Adipocyte (in vitro differentiated cells): ENCODE measurements at places on chromosomes 4 and X.

GRCh38 chr4:63841266-63841665, 568.0 kb downstream of the TECRL start:
- DNase-seq, result no peak

DNA sequence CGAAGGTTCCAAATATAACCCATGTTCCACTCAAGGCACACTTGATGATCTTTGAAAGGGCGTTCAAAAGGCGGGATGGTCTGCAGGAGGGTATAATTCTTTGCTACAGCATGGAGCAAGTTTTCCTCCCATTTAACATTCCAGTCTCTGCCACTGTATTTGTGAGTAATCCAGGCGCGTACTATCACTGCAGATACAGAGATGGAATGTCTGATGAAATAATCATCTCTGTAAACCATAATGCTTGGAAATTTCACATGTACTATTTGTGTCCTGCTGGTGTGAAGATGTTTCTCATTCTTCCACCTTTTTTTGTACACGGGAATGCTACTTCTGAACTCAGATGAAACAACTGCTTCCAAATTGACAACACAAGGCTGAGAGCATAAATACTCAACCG, 15.5 kb downstream of the SEL1L3 start:
- DNase-seq, result no peak

DNA sequence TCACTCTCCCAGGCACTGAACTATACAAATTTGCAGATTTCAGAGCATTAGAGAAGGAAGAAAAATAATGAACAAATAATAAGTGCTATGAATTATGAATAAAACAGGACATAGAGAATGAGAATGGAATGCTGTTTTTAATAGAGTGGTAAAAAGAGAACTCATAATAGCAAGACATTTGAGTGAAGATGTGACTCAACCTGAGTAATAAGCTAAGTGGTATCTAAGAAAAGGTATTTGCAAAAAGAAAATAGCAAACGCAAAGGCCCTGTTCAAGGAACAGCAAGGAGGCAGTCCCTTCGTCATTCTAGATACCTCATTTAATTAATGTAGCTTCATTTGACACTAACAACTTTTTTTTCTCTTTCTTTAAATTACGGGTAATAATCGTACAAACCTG, 1910.0 kb upstream of the TENM3 start:
- DNase-seq, result no peak

GRCh38 chr4:41815473-41815872, 66.9 kb upstream of the PHOX2B start:
- no peak for DNase-seq

DNA sequence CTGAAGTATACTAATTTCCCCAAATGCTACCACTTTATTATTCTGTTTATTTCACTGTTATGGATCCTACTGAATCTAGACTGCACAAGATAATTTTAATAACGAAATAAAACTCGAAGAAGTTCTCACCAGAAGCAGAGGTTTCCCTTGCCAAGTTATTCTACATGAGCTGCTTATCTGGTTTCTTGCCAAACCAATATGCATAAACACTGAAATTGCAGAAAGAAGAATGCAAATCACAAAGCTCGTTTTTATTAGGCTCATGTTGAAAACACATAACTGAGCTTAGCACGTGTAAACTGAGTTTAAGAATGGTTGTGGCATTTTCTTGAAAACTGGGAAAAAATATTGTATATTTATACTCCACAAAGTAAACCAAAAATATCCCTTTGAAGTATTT, 35.9 kb downstream of the GRID2 start:
- no peak for DNase-seq

DNA sequence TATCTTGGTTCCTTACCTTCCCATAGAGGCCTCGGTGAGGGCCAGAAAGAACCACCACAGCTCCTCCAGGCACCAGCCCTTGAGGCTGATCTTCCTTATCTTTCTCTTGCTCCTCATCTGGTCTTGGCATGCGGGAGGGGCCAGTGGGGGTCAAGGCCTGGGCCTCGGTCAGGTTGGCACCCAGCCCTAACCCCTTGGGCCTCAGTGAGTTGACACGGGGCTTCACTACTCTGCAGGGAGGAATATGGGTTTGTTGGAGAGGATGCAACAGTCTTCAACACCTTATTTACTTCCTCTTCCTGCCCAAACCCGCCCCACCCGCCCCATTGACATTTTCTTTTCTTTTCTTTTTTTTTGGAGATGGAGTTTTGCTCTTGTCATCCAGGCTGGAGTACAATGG, 6.0 kb downstream of the GPKOW start:
- no peak for DNase-seq

- DNase-seq, result peak; percentile 48
These were observed 28.8 kb downstream of the PRDM8 start for GRCh38 chr4:80226094-80226493.

DNA sequence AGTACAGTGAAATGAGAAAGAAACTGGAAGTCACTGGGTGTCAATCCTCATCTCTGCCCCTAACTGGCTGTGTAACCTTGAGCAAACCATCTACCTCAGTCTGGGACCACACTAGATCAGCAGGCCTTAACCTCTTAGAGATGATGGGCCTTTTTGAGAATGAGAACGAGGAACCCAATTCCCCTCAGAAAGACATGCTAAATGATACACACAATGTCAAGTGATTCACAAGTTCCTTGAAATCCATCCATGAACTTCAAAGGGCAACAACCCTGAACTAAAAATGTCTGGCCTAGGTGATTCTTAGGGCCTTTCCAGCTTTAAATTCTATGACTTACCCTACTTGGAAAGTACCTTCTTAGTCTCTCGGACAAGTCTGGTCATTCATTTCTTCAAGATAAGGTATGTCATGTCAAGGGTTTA, 47.4 kb downstream of the ACSL4 start:
- DNase-seq, result no peak

DNA sequence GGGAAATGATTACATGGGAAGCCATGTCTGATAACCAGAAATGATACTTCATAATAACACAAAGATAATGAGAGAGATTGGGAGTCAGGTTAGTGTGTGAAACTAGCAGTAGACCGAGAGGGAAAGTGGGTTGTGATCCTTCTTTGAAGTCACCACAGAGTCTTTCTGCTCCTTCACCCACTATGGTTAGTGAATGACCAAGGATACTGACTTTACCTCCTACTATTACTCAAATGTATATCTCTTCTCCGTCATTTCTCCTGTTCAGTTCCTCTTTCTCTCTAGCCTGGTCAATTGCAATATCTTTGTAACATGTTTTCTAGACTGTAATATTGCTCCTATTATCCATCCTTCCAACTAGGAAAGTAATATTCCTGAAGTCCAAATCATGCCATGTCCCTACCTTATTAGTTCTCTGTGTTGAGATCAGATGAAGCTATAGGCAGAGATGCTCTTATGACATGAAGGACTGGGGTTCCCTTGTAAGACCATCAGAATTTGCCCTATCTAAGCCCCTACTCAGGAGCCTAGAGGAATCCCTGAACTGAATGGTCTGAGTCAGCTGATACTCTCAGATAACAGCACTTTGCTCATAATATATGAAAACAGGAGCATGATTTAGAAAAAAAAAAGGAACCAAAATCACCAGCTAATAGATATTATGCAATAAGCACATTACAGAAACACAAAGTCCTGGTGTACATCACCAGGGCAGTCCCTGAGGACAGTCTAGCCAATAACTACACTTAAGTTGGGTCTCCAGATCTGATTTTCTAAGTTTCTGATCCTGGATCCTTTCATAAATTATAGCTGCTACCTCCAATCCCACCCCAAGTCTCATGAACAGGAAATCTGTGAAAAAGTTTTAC, 81.2 kb downstream of the SHROOM3 start:
- no peak for DNase-seq

DNA sequence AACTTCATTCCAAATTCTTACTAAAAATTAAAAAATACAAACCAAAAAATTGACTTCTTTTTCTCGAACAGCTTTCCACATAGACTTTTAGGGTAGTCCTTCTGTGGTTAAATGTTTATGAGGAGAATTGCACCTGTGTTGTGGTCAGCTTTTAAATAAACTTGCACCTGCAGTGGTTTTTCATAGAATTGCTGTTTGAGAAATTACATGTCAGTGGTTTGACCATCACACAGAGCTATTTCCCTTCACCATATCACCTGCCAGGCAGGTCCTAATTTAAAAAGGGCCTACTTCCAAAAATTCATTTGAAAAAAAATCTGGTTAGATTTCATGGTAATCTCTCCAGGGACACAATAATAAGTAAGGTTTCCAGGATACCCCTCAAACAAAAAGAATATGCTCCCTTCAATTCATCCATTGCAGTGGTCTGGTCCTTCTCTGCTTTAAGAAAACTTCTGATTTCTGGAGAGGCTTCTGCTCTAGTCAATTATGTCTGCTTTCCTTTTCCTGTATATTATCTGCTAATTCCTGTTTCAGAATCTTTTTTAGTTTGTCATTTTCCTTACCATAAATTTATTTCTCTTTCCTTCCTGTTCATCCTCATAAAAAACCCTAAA, 9.8 kb upstream of the UTP3 start:
- no peak for DNase-seq

GRCh38 chrX:108171671-108172070, 80.1 kb downstream of the ATG4A start:
- no peak for DNase-seq

DNA sequence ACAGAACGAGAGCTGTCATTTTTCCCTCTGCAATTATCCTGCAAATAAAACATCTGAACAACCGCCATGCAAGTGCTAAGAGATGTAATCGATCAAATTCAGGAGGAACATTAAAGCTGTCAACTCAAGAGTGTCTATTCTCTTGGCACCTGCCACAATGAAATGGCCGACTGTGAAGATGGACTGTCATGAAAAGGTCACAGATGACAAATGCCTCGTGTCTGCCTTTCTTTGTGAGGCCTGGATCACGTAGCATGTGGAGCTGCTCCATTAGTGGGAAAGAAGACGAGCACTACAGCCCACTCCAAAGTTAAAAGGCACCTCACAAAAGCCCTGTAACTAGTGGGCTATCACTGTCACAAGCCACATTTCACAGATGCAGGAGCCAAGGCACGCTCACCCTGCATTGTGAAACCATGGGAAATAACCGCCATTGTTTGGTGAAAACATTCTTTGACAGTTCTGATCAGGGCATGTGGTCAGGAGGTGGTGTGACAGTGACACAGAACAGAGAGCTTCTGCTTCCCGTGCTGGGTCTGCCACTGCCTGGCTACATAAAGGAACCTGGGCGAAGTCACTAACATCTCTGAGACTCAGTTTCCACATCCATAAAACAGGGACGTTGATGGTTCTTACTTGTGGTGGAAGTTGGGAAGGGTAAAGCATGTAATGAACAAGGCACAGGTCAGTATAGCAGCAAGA, 98.9 kb downstream of the EVC2 start:
- DNase-seq, result no peak

DNA sequence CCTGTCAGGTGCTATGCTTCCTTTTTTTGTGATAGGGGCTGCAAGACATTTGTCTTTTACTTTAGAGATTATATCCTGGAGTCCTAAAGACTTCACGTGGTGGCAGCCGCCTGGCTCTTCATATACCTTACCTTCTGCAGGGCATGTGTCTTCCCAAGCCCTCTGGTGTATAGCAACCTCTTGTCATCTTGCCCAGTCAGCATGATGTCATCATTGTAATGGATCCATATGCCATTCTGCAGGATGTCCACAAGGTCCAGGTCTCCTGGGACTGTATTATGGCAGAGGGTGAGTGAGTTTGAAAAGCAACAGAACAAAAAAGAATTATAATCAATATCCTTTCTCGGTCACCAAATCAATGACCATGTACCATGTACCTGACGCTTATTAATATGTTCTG, 82.2 kb upstream of the SCOC start:
- no peak for DNase-seq

- peak; percentile 3 for DNase-seq
These were observed 47.1 kb downstream of the ALG13 start for GRCh38 chrX:111728096-111728495.

DNA sequence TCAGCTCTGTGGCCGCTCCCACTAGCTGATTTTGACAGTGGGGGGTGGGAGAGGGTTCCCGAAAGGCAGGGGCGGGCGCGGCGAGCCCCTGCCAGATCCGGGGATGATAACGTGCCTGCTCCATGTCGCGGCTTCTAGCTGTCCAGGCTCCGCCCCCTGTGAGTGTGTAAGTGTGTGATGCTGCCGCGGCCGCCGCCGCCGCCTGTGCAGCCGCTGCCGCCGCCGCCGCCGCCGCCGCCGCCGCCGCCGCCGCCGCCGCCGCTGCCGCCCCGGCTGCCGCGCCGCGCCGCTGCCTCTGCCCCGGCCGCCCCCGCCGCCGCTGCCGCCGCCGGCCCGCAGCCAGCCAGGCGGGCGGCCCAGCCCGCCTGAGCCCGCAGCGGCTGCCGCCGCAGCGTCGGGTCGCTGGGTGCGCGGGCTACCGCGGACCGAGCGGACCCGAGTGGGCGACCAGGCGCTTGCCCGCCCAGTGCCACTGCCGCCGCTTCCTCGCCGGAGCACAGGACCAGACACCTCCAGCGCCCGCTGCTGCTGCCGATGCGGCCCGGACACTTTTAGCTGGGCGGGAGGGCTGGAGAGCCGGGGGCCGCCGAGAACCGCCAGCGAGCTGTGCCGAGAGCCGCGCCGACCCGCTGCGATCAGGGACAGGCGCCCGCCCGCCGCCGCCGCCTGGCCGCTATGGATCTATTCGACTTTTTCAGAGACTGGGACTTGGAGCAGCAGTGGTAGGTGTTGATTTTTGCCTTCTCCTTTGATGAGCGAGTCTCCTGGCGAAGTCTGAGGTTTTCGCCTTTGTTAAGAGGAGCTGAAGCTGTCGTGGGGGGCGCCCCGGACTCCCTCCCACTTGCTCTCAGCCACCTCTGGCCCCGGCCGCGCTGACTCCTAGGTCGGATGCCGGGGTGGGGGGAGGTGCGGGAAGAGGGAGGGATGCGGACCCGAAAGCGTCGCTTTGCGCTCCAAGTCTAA, at the start of gene AFF2:
Gene AFF2, plus strand, starts transcription at position 195 of the 963 bp plus-strand sequence. Its CDS starts 481 bp downstream, at position 676.
- peak; percentile 35 for DNase-seq

DNA sequence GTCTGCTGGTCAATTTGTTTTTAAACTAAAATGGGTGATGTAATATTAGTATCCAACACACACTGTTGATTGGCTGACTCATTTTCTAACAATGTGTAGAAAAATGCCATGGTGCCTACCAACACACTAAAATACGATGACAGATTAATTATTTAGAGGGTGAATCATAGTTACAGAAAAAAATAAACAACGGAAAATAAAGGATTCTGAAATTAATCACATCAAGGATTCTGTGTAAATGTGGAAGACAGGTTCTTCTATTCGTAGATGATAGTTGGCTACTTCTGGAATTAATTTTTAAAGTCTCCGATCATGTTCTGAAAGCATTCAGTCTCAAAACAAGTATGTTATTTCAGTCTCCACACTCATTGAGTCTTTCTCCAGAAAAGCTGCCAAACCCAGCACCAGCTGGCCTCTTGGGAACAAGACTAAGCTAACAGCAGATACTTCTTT, 8.2 kb upstream of the IQCM start:
- DNase-seq, result peak; percentile 77

GRCh38 chr4:138643827-138644226, 371.8 kb upstream of the NOCT start:
- peak; percentile 89 for DNase-seq

GRCh38 chr4:163755013-163755412, 260.5 kb downstream of the TMA16 start:
- no peak for DNase-seq

DNA sequence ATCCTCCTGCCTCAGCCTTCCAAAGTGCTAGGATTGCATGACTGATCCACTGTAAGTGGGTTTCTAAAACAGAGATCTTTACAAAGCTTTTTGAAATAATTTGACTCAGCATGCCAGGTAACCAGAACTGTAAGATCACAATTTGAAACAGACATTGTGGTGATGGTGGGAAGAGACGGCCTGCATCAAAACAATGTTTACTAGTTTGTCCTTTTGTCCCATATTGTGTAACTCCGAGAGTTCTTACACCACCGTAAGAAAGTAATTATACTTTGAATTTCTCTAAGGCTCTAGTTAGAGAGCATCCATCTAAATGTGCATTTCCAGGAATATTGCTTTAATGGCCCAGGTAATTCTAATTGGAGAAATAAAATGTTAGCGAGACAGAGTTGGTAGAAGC, 594 bp upstream of the ARHGAP24 start:
- peak; percentile 47 for DNase-seq
